Stimulated activated CD8-positive, alpha-beta memory T cell treated with anti-CD3 and anti-CD28 coated beads, Interleukin-15, amount 100 ng/mL, for 24 hours (primary cell): ENCODE measurements at places on chromosomes 16 and 17.

DNA sequence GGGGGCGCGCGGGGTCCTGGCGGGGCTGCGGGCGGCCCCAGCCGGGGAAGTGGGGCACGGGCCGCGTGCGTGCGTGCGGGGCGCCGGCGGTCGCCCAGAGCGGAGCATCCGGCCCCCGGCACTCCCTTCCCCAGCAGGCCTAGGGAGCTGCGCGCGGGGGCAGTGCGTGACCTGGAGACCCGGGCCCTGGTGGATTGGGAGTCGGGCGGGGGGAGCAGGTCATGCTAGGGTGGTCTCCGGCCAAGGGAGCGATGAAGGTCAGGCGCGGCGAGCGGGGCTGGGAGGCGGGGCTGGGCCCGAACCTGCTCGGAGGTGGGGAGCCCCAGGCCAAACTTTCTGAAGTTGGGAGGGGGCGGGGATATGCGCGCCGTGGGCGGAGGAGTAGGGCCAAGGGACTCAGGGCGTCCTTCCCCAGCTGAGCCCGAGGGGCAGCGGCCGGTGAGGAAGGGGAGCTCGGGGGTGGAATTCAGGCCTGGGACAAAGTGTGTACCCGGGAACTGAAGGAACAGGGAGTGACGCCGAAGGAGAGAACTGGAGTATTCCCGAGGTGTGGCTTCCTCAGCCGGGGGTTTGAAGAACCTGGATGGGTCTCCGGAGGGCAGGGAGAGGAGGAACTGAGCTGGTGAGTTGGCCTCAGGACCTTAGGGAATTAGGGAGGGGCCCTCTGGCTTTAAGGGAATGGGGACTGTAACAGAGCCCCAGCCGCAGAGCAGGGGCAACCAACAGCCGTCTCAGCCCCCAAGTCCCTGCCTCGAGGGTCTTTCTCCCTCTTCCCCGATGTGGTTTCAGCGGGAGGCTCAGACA lies 589 bp downstream of the XYLT2 start:
- DNase-seq = peak; percentile 26

- DNase-seq = peak; percentile 21
Observed at GRCh38 chr17:47663912-47664623, 14.3 kb downstream of the KPNB1 start.

- DNase-seq = no peak
Observed at GRCh38 chr16:29962344-29962994, 590 bp downstream of the TMEM219 start.

DNA sequence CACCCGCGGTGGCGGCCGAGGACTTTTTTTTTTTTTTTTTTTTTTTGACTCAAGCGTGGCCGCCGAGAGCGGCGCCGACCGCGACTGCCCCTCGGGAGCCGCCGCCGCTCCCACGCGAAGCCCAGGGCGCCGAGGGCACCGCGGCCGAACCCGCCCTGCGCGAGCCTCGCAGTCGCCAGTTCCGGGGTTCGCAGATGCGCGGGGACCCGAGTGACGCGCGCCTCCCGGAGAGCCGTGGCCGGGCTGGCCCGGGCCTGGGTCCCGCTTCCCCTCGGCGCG lies 1.1 kb downstream of the METRNL start:
- no peak for DNase-seq

DNA sequence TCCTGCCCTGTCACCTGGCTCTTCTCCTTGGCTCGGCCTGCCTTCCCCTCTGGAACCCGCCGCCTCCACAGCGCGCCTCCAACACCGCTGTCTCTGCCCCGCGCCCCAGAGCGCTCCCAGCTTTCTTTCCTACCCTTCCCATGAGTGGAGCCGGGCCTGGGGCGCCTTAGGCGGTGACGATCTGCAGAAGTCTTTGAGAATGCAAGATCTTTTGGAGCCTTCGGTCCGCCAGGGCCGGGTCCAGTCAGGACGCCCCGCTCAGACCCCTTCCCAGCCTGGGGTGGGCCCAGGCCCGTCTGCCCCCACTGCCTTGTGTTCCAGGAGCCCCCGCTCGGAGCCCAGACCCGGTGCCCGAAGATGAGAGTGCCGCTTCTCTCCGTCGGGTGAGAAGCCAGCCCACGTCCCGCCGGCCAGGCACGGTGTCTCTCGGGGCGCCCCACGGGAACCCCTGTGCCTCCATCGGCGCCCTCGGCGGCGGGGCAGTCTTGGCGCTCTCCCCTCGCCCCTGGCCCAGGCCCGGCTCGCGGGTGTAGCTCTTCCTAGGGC lies 40.0 kb downstream of the MRM1 start:
- DNase-seq = no peak

- DNase-seq = no peak
Observed at GRCh38 chr17:41751288-41751687, 16.8 kb upstream of the HAP1 start.

GRCh38 chr16:20285993-20286499 lies 41.3 kb downstream of the GP2 start:
- DNase-seq = no peak
